ENCODE measurements at places on chromosomes 12 and 14. TPM values are rescaled to one million over a fixed set of nuclear protein-coding genes. Genes with fewer than 3 reads are reported as not detected.

DNA sequence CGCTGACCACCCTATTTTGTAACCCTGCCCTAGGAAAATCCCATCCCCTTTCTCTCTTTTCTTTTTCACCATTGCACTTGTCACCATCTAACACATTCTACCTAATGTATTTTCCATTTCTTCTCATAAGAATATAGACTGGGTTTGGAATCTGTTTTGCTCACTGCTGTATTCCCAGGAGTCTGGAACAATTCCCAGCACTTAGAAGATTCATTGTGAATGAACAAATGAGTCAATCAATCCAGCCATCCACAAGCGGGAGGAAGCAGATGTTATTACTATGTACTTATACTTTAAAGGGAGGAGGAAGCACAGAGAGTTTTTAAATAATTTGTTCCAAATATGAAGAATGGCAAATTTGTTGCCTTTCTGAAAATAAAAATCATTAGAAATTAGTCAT lies 142.1 kb downstream of the KIF21A start:
- no peak overlapping the region for H3K4me3 ChIP-seq
- H3K27me3 ChIP-seq: no peaks in the 10 kb centered on the region
- no peaks in the 10 kb centered on the region for H3K4me1 ChIP-seq
- no peaks in the 10 kb centered on the region for H3K36me3 ChIP-seq
- DNase-seq: no peak
- H3K27ac ChIP-seq: no peak overlapping the region

- no peak for DNase-seq
- H3K4me1 ChIP-seq: no peaks in the 10 kb centered on the region
These were observed 403.8 kb upstream of the MGAT4C start for GRCh38 chr12:86659985-86660384.

DNA sequence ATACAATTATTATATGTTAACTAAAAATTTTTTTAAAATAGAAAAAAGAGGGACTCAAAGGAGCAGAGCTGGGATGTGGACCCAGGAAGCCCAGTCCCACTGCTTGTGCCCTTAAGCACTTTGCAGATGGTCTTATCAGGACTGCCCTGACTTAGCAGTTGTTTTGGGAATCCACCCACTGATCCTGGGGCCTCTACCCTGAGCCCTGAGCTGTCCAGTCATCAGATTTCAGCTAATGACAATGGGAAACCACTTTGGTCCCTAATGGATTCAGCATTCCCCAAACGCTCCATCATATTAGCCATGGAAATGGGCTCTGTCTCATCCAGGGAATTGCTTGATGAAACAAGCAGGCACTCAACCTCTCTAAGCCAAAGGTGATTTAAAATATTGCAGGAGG lies 22.5 kb upstream of the WSCD2 start:
- no peaks in the 10 kb centered on the region for H3K36me3 ChIP-seq
- no peaks in the 10 kb centered on the region for H3K4me1 ChIP-seq
- no peak overlapping the region for H3K4me3 ChIP-seq

GRCh38 chr14:32286602-32287001 lies 42.5 kb upstream of the AKAP6 start:
- DNase-seq: no peak
- no peaks in the 10 kb centered on the region for H3K4me1 ChIP-seq
- no peaks in the 10 kb centered on the region for H3K36me3 ChIP-seq
- no peaks in the 10 kb centered on the region for H3K27me3 ChIP-seq

DNA sequence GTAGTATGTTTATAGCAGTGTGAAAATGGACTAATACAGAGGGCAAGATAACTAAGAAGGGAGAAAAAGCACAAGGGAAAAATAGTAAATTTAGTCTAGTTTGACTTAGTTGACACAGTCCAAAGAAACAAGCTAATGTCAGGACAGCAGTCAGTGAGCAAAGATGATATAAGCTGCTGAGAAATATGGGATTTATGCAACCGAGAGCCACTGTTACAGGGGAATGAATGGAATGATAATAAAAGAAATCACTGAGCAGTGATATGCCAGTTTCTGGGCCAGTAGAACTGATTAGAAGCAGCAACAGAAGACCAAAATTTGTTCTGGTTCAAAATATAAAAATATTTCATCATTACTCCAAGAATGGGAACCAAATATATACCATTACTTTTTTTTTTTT lies 60.1 kb downstream of the R3HDM2 start:
- peaks cover 37% of the 10 kb centered on the region for H3K36me3 ChIP-seq
- H3K27ac ChIP-seq: no peak overlapping the region
- no peak for DNase-seq
- H3K27me3 ChIP-seq: no peaks in the 10 kb centered on the region
- H3K4me1 ChIP-seq: peaks cover 6% of the 10 kb centered on the region
- H3K4me3 ChIP-seq: no peak overlapping the region

- H3K27me3 ChIP-seq: no peaks in the 10 kb centered on the region
- no peak overlapping the region for H3K4me3 ChIP-seq
- no peak overlapping the region for H3K27ac ChIP-seq
- peaks cover 20% of the 10 kb centered on the region for H3K4me1 ChIP-seq
- peaks cover 24% of the 10 kb centered on the region for H3K36me3 ChIP-seq
These were observed 36.1 kb upstream of the COL2A1 start for GRCh38 chr12:48040354-48040753.

- H3K4me1 ChIP-seq: no peaks in the 10 kb centered on the region
- DNase-seq: no peak
- H3K4me3 ChIP-seq: no peak overlapping the region
- no peak overlapping the region for H3K27ac ChIP-seq
- peaks cover 27% of the 10 kb centered on the region for H3K27me3 ChIP-seq
- H3K36me3 ChIP-seq: no peaks in the 10 kb centered on the region
These were observed 403.9 kb downstream of the MED13L start for GRCh38 chr12:115873451-115874082.

DNA sequence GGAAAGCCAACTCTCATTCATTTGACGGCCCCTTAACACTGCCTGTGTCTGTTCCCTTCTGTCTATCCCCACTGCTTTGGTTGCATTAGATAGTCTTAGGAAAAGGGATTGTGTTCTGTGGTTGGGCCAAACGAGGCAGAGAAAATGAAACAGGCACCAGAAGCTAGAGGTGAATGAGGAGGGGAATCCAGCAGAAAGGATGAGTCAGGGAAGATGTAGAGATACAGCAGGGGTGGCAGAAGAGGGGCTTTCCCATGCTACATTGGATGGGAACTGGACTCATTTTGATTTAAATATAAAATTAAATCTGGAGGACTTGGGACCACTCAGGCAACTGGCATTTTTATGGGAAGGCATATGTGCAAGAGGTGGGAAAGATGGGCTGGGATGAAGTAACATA lies 43.3 kb downstream of the OTOGL start:
- no peaks in the 10 kb centered on the region for H3K27me3 ChIP-seq
- H3K4me1 ChIP-seq: no peaks in the 10 kb centered on the region
- no peak for DNase-seq

- no peaks in the 10 kb centered on the region for H3K4me1 ChIP-seq
- no peaks in the 10 kb centered on the region for H3K36me3 ChIP-seq
- DNase-seq: no peak
- no peaks in the 10 kb centered on the region for H3K27me3 ChIP-seq
- H3K4me3 ChIP-seq: no peak overlapping the region
These were observed 218.5 kb downstream of the RPS29 start for GRCh38 chr14:49367696-49368095.

- peak overlapping the region; percentile 33 for H3K4me3 ChIP-seq
- no peaks in the 10 kb centered on the region for H3K27me3 ChIP-seq
- H3K36me3 ChIP-seq: no peaks in the 10 kb centered on the region
- peak overlapping the region; percentile 72 for H3K27ac ChIP-seq
- no peak for DNase-seq
- peaks cover 40% of the 10 kb centered on the region for H3K4me1 ChIP-seq
These were observed 45.6 kb upstream of the BCL2L14 start for GRCh38 chr12:12024911-12025682.

DNA sequence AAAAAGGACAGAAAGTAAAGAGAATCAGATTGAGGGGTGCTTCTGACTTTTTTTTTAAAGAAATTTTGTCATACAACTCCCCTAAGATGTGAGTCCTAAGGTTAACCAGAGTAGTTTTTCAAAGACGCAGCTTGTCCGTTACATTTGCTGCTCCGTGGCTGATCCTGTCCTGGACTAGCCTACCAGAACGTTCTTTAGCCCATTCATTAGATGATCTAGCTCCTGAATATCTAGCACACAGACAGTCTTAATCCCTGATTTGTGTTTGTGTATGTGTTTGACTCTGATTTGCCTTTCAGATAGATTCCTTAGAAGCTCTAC lies 60.3 kb downstream of the SAMD4A start:
- H3K4me1 ChIP-seq: peaks cover 56% of the 10 kb centered on the region
- no peaks in the 10 kb centered on the region for H3K27me3 ChIP-seq
- peak overlapping the region; percentile 91 for H3K27ac ChIP-seq
- DNase-seq: no peak

DNA sequence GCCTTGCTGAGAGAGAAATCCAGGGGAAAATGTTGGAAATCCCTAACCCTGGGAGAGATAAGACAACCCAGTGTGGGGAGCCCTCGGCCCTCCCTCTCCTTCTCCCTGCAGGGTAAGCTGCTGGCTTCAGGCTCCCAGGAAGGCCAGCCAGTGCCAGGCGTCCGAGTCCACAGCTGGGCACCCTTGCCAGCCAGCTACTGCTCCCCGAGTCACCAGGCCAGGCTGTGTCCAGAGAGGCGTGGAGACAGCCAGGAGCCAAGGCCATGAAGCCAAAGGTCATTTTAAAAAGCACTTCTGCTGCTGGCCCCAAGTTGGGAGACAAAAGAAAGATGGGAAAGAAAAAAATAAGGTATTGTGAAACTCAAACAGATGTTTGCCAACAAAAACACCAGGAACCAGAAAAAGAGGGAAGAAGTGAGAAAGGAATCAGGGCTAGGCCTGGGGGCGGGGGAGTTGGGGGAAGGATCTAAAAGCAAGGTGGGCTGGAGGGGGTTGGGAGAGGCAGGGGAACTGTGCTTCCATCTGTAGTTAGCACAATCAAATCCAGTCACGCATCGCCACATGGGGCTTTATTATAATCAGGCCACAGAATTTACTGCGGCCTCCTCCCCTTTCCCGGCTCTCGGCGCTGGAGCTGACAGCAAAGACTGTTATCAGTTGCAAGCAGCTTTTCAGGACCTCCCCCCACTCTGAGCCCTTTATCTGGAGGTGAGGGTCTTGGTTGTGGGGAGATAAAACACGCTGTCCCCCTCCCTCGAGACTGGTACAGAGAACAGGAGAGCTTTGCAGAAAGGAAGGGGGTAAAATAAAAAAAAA lies 33.5 kb downstream of the RBM19 start:
- H3K36me3 ChIP-seq: peaks cover 93% of the 10 kb centered on the region
- no peak overlapping the region for H3K4me3 ChIP-seq

- H3K27ac ChIP-seq: no peak overlapping the region
- H3K27me3 ChIP-seq: no peaks in the 10 kb centered on the region
- no peak for DNase-seq
These were observed 31.8 kb upstream of the CMAS start for GRCh38 chr12:22014041-22014782.

DNA sequence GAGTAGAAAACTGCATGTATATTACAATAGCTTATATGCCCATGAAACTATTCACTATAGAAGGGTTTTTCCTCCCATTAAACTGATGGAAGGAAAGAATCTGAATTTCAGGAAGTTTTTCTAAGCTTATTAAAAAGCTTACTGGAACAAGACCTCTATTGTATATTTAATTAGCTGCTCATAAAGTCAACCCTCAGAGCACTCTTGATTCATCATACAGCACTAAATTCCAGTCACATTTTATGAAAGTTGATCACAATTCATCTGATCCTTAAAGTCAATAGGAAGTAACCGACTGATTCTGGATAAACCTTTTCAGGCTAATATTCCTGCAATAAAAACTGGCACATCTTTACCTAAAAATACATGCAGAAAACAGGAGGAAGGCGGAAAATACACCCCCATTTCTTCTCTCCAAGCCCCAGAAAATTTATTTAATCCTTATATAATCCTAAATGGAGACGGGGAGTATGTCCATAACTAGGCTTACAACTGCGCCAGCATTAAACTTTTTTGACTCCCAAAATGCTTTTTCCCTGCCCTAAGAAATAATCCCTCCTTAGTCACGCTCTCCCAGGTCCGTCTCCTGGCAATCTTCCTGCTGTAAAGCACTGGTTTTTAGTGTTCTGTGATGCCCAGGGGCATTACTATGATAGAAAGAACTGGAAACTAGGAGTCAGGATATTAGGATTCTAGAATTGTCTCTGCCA lies 35.3 kb downstream of the DICER1 start:
- H3K36me3 ChIP-seq: peaks cover 67% of the 10 kb centered on the region
- no peaks in the 10 kb centered on the region for H3K4me1 ChIP-seq
- H3K4me3 ChIP-seq: no peak overlapping the region
- peak overlapping the region; percentile 14 for H3K27ac ChIP-seq

GRCh38 chr14:73311708-73312030 lies 74.4 kb downstream of the PAPLN start:
- no peaks in the 10 kb centered on the region for H3K27me3 ChIP-seq
- DNase-seq: no peak
- H3K36me3 ChIP-seq: peaks cover 9% of the 10 kb centered on the region
- peak overlapping the region; percentile 72 for H3K27ac ChIP-seq
- H3K4me3 ChIP-seq: peak overlapping the region; percentile 68
- H3K4me1 ChIP-seq: peaks cover 14% of the 10 kb centered on the region

DNA sequence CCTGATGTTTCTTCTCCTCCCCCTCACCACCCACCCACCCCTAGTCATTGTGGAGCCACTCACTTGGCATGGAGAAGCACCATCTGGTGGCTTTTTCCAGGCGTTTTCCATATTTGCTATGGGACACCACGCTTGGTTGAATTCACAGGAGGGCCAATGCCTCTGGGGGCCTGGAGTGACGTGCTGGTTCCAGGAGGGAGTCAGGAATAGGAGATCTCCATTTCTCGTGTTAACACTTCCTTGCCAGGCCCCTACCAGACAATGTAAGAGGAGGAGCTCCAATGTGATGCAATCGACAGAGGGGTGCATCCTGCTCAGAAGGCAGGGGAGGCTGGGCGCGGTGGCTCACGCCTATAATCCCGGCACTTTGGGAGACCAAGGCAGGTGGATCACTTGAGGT lies 21.6 kb upstream of the TESC start:
- DNase-seq: no peak
- no peaks in the 10 kb centered on the region for H3K27me3 ChIP-seq
- no peaks in the 10 kb centered on the region for H3K36me3 ChIP-seq
- H3K27ac ChIP-seq: no peak overlapping the region
- no peak overlapping the region for H3K4me3 ChIP-seq

- no peak overlapping the region for H3K27ac ChIP-seq
- no peak for DNase-seq
- peaks cover 56% of the 10 kb centered on the region for H3K36me3 ChIP-seq
- no peaks in the 10 kb centered on the region for H3K27me3 ChIP-seq
These were observed 56.8 kb downstream of the GNG2 start for GRCh38 chr14:51917193-51917592.

GRCh38 chr12:26317942-26318575 lies 122.7 kb downstream of the SSPN start:
- H3K4me3 ChIP-seq: peak overlapping the region; percentile 11
- no peaks in the 10 kb centered on the region for H3K36me3 ChIP-seq
- H3K27me3 ChIP-seq: no peaks in the 10 kb centered on the region

The ANKRD33 gene
- total RNA-seq: not detected

The CLEC12A gene
- total RNA-seq: not detected

The OASL gene
- 0.86 TPM for total RNA-seq

The RND1 gene
- 4.9 TPM for total RNA-seq

The ZNF385A gene
- 5.0 TPM for total RNA-seq

The NRIP2 gene
- not detected for total RNA-seq

The OR6J1 gene
- not detected for total RNA-seq

The PTCSC3 gene
- not detected for total RNA-seq

Data from activated B cell treated with CpG ODN at 0.5 μM for 24 hours (primary cell).